ENCODE measurements at places on chromosomes 1 and 21. TPM values are rescaled to one million over a fixed set of nuclear protein-coding genes. Genes with fewer than 3 reads are reported as not detected.

Gene KCND3
- total RNA-seq: 1.7 TPM

Gene CYP2J2
- 8.8 TPM for total RNA-seq

Gene ID3
- 25.7 TPM for total RNA-seq

Gene FAM72B
- total RNA-seq: 2.1 TPM

Gene HORMAD1
- 11.1 TPM for total RNA-seq

Gene ATP6V1G3
- total RNA-seq: not detected

Gene GPATCH3
- total RNA-seq: 10.4 TPM

Gene OR14A2
- total RNA-seq: not detected

Gene ZMPSTE24
- 25.8 TPM for total RNA-seq

Gene PCSK9
- total RNA-seq: 18.3 TPM

Gene OSCP1
- 7.3 TPM for total RNA-seq

Gene IGSF3
- 55.4 TPM for total RNA-seq

Gene SPRR1A
- 1,843 TPM for total RNA-seq

Gene ANKRD65
- 11.9 TPM for total RNA-seq

Gene MROH9
- total RNA-seq: not detected

Gene AMY2B
- total RNA-seq: 2.9 TPM

Gene DUSP23
- total RNA-seq: 62.4 TPM

Gene SPRR2E
- 1,779 TPM for total RNA-seq

Gene UMODL1
- 0.08 TPM for total RNA-seq

Gene NCSTN
- total RNA-seq: 60.1 TPM

Gene RGS18
- 0.52 TPM for total RNA-seq

Gene DIRAS3
- total RNA-seq: 2.2 TPM

Gene IGSF5
- not detected for total RNA-seq

Data from esophagus mucosa (tissue), 1 donor.